ENCODE measurements at places on chromosomes 4 and X. TPM values are rescaled to one million over a fixed set of nuclear protein-coding genes. Genes with fewer than 3 reads are reported as not detected.

Gene FOXP3
- 11.2 TPM for total RNA-seq

Gene CXXC4
- total RNA-seq = not detected

Gene GRIA2
- total RNA-seq = not detected

Gene ADH1B
- not detected for total RNA-seq

GRCh38 chr4:148986951-148987350, 544.7 kb upstream of the NR3C2 start:
- no peak overlapping the region for H3K27ac ChIP-seq
- H3K4me1 ChIP-seq = no peaks in the 10 kb centered on the region
- H3K27me3 ChIP-seq = no peaks in the 10 kb centered on the region
- no peaks in the 10 kb centered on the region for H3K36me3 ChIP-seq

GRCh38 chr4:152485726-152486276, 50.1 kb downstream of the FBXW7 start:
- no peaks in the 10 kb centered on the region for H3K36me3 ChIP-seq
- peaks cover 19% of the 10 kb centered on the region for H3K4me1 ChIP-seq
- no peak overlapping the region for H3K4me3 ChIP-seq

DNA sequence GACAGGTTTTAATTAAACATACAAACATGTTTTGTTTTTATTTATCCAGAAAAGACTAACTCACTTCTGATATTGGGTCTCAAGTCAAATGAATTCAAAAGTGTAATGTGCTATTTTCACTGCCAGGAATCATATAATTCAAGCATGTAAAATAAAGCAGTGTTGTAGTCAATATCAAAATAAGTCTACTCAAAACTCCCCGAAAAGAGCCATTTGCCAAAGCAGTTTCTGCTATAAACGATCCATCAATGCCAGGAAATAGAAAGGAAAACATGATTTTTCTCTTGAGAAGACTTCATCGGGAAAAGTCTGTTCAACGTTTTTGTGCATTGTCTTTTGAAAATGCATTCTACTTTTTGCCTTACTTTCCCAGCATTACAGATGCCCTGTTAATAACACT, 633.3 kb downstream of the FAT4 start:
- no peaks in the 10 kb centered on the region for H3K27me3 ChIP-seq
- H3K4me1 ChIP-seq = no peaks in the 10 kb centered on the region
- no peak for DNase-seq
- no peak overlapping the region for H3K4me3 ChIP-seq

Gene TREX2
- total RNA-seq = 1.9 TPM

Gene DGKQ
- 17.2 TPM for total RNA-seq

GRCh38 chr4:110172972-110173371, 25.4 kb downstream of the ELOVL6 start:
- H3K4me3 ChIP-seq = no peak overlapping the region
- no peak overlapping the region for H3K27ac ChIP-seq
- H3K4me1 ChIP-seq = no peaks in the 10 kb centered on the region
- no peak for DNase-seq
- H3K27me3 ChIP-seq = no peaks in the 10 kb centered on the region

Gene SMIM31
- not detected for total RNA-seq

DNA sequence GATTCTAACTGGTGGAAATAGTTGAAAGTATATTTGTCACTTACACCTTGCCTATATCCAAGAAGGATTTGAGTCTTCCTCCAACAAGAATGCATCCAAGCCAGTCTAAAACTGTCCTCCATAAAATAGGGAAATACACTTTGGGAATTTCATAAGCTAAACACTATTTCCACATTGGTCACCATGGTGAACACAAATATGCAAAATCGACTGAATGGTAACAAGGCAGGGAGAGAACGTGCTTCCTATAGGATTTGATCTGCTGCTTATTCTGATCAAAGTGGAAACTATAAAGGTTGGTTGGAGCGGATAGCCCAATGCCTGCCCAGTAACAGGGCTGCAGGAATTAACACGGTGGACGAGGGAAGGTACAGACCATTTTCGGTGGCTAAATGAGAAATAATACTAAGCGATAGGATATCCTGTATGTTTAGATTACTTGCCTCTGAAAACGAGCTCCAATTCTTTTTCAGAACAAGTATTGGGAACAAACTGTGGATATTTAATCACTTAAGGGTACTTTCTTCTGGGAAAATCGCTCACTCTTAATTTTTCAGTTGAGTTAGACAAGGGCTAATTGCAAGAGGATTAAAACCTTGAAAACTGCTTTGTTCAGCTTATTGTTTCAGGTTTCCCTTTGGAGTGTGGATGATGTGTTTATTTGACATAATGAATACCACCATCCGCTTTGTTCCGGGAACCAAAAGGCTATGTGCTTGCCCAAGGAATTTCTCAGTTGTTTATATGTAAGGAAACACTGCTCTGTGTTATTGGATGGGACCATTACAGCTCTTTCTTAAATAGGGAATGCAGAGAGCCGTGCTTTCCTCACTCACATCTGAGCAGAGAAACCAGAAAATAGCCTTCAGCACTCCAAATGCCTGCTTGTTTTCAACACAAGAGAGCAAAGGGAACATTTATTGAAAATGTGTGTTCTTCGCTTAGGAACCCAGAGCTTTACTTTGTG, 194.4 kb downstream of the CBR4 start:
- H3K4me1 ChIP-seq = no peaks in the 10 kb centered on the region
- H3K27ac ChIP-seq = no peak overlapping the region
- H3K4me3 ChIP-seq = no peak overlapping the region
- H3K27me3 ChIP-seq = peaks cover 9% of the 10 kb centered on the region
- H3K36me3 ChIP-seq = no peaks in the 10 kb centered on the region

Gene CTAG2
- total RNA-seq = 44.1 TPM

- no peak for DNase-seq
- H3K4me1 ChIP-seq = no peaks in the 10 kb centered on the region
- H3K27ac ChIP-seq = no peak overlapping the region
- no peaks in the 10 kb centered on the region for H3K36me3 ChIP-seq
- H3K4me3 ChIP-seq = no peak overlapping the region
Observed at GRCh38 chr4:141642711-141643110, 6.3 kb downstream of the IL15 start.

DNA sequence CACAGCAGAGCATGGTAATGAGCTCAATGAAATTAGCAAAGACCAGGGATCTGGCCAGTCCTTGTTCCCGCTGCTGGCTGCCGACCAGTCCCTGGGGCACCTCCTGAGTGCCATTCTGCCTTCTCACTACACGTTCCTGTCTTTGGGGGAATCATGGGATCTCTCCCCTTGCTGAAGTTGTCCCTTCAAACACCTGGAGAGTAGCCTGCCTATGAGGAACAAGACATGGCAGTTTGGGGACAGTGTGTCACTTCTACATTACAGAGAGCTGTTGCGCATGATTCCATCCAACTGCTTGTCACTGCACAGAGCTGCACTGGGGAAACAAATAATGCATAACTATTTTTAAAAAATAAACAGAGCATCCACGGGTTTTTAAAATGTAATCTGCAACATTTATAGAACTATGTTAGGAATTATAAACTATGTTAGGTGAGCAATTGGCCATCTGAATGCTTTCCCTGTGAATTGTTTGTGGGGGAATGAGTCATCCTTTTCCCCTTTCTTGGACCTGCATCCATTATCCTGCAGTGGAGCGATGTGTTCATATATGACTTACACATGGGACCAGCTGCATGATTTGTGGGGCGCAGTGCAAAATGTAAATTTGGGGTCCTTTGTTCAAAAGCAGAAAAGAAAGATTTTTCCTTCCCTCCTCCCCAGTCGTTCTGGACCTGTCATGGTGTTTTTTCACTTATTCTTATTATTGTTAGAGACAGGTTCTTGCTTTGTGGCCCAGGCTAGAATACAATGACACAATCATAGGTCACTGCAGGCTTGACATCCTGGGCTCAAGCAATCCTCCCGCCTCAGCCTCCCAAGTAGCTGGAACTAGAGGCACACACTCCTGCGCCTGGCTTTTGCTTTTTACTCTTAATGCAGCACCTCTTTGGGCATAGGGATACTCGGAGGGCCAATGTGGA, 115.0 kb upstream of the TBL1X start:
- no peak overlapping the region for H3K4me3 ChIP-seq
- H3K4me1 ChIP-seq = peaks cover 16% of the 10 kb centered on the region
- H3K27ac ChIP-seq = no peak overlapping the region
- H3K27me3 ChIP-seq = no peaks in the 10 kb centered on the region
- H3K36me3 ChIP-seq = no peaks in the 10 kb centered on the region
- no peak for DNase-seq

DNA sequence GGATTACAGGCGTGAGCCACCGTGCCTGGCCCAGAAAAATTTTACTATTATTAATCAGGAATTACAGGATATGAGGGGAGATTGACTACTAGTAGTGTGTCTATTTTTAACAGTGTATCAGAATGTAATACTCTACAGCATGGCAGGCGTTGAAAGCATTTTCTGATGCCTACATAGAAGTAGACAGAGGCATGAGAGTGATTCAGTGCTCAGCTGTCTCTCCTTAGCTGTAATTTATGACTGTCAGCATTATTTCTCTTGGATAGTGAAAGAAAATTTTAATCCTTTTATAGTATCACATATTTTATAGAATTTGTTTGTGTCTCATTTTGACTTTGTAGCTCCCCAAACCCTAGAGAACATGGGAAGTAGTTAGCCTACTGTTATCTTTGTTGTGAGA, 20.7 kb downstream of the ARHGAP24 start:
- H3K27me3 ChIP-seq = no peaks in the 10 kb centered on the region
- H3K4me1 ChIP-seq = no peaks in the 10 kb centered on the region
- H3K27ac ChIP-seq = no peak overlapping the region
- DNase-seq = no peak

GRCh38 chrX:2960861-2961515, 31.8 kb upstream of the ARSD start:
- H3K27ac ChIP-seq = no peak overlapping the region
- no peak for DNase-seq
- H3K4me3 ChIP-seq = no peak overlapping the region
- no peaks in the 10 kb centered on the region for H3K4me1 ChIP-seq
- H3K36me3 ChIP-seq = no peaks in the 10 kb centered on the region

Data from CD8-positive, alpha-beta memory T cell (primary cell).